ENCODE measurements at places on chromosomes 6 and 20. TPM values are rescaled to one million over a fixed set of nuclear protein-coding genes. Genes with fewer than 3 reads are reported as not detected.

GRCh38 chr6:153103319-153103655 is 27.8 kb downstream of the RGS17 start:
- peak; percentile 50 for DNase-seq

- no peak for DNase-seq
Measured at GRCh38 chr20:31508517-31509244, 5.6 kb upstream of the HM13 start.

GRCh38 chr6:45375449-45375848 is 2.3 kb downstream of the SUPT3H start:
- no peak for DNase-seq

DNA sequence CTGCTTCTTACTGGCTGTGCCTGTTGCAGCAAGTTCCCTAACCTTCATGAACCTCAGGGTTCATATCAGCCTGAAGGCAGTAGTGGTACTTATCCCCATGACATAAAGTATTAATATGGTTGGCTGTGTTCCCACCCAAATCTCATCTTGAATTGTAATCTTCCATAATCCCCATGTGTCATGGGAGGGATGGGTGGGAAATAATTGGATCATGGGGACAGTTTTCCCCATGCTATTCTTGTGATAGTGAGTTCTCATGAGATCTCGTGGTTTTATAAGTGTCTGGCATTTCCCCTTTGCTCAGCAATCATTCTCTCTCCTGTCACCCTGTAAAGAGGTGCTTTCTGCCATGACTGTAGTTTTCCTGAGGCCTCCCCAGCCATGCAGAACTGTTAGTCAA is 61.8 kb downstream of the FAM229B start:
- no peak for DNase-seq

GRCh38 chr6:41705996-41706835 is 29.2 kb downstream of the TFEB start:
- DNase-seq, result peak; percentile 90

DNA sequence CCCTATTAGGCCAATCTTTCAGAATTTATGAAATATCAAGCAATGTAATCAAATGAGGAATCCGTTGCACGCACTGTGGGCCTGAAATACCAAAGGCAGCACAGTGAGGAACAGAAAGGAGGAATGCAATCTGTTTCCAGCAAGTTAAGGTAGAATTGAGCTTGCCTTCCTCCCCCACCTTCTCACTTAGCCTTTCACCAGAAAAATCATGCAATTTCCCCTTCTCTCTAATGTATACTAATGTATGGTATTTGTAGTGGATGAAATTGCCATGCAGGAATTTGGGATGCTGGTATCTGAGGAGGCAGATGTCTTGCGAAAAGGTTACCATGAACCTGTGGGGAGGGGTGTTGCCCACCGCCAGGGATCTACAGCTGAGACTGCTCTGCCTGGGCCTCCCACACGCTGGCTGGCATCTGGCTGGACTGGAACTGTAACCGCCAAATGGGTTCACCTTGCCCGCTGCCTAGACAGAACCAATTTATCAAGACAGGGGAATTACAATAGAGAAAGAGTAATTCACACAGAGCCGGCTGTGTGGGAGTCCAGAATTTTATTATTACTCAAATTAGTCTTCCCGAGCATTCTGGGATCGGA is 222.4 kb upstream of the MYLIP start:
- DNase-seq, result no peak

- DNase-seq, result no peak
Measured at GRCh38 chr6:15661853-15662325, 939 bp downstream of the DTNBP1 start.

DNA sequence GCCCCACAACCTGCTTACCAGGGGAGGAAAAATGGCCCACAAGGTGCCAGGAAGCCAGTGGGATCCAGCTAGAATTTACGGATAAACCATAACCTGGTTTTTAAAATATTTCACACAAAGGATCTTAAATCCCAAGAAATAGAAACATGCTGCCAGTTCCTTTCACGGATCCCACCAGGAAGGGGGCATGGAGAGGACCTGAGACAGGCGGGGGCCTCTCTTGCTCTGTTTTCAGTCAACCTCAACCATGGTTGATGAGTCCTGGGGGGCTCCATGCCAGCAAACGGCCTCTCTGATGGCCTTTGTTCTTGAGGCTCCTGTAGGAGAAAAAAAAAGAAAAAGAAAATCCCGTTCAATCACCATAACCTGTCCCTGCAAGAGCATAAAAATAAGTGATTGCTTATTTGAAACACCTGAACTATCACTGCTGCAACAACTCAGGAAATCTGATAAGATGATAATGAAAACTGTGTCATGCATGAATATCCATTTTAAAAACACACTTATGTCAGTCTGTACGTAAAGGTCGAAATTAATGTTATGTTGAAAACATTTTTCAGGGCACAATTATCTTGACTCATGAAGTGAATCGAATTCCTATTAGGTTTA is 125.8 kb upstream of the CST7 start:
- no peak for DNase-seq

GRCh38 chr20:63005365-63005861 is 1.4 kb downstream of the BHLHE23 start:
- DNase-seq, result no peak

GRCh38 chr6:170139531-170139930 is 151.3 kb downstream of the DLL1 start:
- peak; percentile 18 for DNase-seq

- DNase-seq, result no peak
Measured at GRCh38 chr6:15948930-15949900, 179.7 kb upstream of the MYLIP start.

DNA sequence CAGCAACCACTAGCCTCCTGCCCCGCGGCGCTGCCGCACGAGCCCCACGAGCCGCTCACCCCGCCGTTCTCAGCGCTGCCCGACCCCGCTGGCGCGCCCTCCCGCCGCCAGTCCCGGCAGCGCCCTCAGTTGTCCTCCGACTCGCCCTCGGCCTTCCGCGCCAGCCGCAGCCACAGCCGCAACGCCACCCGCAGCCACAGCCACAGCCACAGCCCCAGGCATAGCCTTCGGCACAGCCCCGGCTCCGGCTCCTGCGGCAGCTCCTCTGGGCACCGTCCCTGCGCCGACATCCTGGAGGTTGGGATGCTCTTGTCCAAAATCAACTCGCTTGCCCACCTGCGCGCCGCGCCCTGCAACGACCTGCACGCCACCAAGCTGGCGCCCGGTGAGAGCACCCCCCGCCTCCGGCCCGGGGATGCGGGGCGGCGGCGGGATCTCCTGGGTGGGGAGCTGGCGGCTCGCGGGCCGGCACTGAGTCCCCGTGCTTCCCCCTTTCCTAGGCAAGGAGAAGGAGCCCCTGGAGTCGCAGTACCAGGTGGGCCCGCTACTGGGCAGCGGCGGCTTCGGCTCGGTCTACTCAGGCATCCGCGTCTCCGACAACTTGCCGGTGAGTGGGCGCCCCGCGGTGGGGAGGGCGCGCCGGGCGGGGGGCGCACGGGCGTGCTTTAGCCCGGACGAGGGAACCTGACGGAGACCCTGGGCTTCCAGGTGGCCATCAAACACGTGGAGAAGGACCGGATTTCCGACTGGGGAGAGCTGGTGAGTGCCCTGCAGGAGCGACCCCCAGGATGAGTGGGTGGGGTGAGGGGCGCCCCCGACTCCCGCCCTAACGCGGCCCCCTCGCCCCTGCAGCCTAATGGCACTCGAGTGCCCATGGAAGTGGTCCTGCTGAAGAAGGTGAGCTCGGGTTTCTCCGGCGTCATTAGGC is 585 bp downstream of the PIM1 start:
- peak; percentile 63 for DNase-seq

DNA sequence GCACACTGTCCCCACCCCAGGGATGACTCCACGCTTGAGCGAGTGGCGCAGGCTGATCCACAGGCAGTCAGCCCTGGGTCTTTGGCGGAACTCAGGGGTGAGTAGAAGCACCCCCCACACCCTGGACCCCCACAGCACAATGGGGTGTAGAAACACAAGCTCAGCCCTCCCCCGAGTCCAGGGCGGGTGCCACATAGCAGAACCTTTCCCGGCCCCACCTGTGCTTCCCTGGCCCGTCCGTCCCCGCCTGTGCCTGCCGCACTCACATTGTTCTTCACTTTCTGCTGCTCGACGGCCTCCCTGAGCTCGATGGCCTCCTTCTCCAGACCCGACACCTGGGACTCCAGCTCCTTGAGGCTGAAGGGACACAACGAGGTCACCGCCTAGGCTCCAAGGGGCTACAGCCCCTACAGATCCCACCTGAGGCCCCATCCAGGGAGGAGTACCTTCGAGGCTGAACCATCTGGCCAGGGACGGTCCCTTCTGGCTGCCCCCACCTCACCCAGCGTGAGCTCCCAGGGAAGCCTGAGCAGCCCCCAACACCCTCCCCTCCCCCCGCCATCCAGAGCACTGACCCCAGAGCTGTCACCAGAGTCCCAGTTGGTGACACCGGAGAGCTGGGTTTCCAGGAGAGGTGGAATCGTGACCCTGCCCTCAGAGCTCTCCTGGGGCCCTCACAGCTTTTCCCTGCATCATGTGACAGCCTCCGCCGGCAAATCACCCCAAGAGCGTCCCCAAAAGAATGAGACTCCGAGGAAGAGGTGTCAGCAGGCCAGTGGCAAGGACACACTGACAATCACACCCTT is 55.6 kb downstream of the DSTN start:
- peak; percentile 15 for DNase-seq

GRCh38 chr6:18990059-18990978 is 603.2 kb downstream of the RNF144B start:
- peak; percentile 83 for DNase-seq

GRCh38 chr6:169520104-169520503 is 181.7 kb downstream of the WDR27 start:
- no peak for DNase-seq

The ELOVL4 gene
- 0.12 TPM for total RNA-seq

The MAN1A1 gene
- total RNA-seq, result 18.3 TPM

The CRIP3 gene
- 6.6 TPM for total RNA-seq

The GNAS-AS1 gene
- total RNA-seq, result 0.35 TPM

The GTSF1L gene
- not detected for total RNA-seq

The GMPR gene
- total RNA-seq, result 112 TPM

The OPRM1 gene
- not detected for total RNA-seq

The TRAM2 gene
- total RNA-seq, result 10.4 TPM
